ENCODE measurements at places on chromosomes 1 and 21. TPM values are rescaled to one million over a fixed set of nuclear protein-coding genes. Genes with fewer than 3 reads are reported as not detected.

The MX1 gene
- 65.2 TPM for total RNA-seq

DNA sequence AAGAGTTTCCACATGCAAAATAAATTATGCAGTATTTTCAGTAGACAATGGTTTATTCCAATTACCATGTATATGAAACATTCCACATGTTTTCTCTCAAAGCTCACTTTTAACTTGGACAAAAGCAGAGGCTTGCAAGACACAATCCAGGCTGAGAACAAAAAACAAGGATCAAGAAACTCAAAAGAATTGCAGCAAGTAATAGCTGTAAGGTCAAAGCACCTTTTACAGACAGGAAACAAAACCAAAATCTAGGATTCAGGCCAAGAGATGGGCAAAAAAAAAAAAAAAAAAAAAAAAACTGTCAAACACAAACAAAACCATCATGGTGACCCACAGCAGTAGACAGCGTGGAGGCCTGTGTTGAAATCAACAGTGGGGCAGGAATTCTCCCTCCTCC lies 9.3 kb downstream of the RGS1 start:
- no peak overlapping the region for H3K27ac ChIP-seq
- no peaks in the 10 kb centered on the region for H3K36me3 ChIP-seq
- DNase-seq: no peak
- peaks cover under 1% of the 10 kb centered on the region for H3K27me3 ChIP-seq
- H3K4me3 ChIP-seq: no peak overlapping the region

The CTXND2 gene
- total RNA-seq: not detected

DNA sequence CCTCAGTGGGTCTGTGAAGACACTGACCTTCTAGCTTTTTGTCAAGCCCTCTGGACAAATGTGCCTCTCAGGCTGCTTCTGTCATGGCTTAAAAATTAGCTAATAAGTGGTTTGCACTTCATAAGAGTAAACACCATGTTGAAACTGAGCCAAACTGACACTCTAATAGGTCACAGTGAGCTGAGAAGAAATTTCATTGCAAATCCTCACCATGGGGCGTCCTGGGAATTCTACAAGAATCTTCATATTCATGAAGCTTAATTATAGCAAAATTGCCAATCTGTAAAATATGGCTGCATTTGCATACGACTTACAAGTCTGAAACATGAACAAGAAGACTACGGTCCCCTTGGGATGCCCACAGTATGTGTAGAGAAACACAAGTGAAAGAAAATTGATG lies 188.6 kb downstream of the DSCAM start:
- no peaks in the 10 kb centered on the region for H3K27me3 ChIP-seq
- no peak for DNase-seq
- no peak overlapping the region for H3K4me3 ChIP-seq
- H3K36me3 ChIP-seq: no peaks in the 10 kb centered on the region

The NEK2 gene
- 36.8 TPM for total RNA-seq

Measured in activated T-cell treated with anti-CD3 and anti-CD28 coated beads, Interleukin-2, amount 50 U/mL, for 72 hours (primary cell).